ENCODE measurements at places on chromosomes 11 and 22.

DNA sequence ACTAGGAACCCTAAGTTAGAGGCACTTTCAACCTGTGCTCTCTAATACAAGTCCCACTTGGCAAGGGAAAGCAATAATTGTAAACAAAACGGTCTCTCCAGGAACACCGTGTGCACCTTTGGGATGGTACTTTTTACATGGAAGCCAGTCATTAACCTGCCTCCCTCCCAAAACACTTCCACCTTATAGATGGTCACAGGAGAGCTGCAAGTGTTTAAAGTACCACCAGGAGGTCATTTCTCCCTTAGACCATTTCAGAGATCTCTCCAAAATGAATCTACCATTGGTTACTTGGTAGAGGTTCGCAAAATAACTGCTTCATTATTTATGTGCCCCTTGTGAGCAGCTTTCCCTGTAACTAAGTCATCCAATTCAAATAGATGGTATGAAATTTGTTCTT is 375.3 kb downstream of the DYNC2H1 start:
- DNase-seq = no peak

DNA sequence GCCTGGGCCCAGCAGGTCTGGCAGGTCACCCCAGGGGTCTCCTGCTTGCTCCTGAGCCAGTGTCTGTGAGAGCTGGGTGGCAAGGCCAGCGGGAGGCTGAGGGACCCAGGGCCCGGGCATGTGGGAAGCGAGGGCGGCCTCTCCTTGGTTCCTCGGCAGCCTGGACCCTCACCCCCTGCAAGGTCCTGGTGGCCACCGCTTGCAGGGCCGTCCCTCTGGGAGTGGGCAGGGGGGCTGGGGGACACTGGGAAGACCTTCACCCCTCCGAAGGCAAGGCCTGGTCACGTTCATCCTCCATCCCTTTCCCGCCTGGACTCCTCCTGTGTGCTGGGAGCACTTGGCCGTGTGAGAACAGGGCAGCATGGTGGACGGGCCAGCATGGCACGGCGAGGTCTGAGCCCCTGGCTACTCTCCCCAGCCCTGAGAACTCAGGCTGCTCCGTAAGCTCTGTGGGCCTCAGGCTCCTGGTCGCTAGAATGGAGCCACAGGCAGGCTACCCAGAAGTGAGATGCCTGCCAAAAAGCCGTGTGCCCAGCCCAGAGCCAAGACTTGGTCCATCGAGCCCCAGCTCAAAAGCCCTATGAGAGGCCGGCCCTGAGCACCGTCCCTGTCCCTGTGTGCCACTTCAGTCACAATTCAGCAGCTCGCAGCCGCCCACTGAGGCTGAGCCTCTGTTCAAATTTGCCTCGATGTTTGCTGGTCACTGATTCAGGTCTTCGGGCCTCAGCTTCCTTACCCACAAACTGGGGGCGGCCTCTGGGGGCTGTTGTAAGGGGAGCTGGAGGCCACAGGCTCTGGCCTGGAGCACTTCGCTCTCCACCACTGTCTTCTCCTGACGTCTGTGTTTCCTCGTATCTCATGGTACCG is 45.0 kb downstream of the IGLL1 start:
- no peak for DNase-seq

DNA sequence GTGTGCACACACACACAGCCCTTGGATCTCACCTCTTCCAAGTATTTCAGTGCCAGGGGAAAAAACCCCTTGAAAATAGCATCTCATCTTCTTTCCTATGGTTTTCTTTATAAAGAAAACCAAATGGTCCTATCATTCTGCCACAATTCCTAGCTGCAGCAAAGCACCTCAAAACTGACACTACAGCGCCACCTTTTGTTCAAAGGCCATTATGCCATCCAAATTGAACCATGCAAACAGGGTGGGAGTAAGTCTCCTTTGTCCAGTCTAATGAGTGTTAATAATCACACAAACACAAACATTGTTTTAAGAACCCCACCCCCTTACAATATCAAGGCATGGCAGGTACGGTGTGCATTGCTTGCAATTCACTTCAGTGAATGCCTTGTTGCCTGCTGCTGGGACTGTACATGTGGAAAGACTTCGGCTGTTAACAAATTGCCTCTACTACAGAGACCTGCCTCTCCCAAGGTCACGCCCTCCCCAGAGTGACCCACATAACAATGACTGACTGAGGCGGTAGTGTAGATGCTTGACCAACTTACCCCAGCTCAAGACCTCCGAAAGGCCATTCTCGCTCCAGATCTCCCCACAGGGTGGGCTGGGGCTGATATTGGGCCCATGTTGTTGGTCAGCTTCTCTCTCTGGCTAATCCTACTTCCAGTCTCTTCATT is 31.7 kb downstream of the FAM181B start:
- peak; percentile 45 for DNase-seq

- no peak for DNase-seq
Measured at GRCh38 chr11:72377596-72377995, 56.7 kb downstream of the CLPB start.

DNA sequence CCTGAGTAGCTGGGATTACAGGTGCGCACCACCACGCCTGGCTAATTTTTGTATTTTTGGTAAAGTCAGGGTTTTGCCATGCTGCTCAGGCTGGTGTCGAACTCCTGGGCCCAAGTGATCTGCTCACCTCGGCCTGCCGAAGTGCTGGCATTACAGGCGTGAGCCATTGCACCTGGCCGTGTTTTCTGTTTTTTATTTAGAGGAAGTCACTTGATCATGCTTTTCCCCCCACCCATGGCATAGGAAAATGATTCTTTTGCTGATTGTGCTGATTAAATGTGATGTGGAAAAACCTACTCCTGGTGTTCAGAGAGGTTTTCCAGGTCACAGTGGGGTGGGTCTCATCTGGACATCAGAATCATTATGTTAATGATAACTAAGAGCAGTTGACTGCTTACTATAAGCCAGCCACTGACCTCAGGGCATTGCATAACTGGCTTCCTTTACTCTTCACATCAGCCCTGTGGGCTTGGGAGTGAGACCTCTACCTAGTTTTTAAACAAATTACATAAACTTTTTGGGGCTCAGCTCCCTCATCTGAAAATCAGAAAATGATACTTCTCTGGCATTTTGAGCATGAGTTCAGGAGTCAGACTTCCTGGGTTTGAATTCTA is 71.0 kb downstream of the PTPRJ start:
- DNase-seq = peak; percentile 50

DNA sequence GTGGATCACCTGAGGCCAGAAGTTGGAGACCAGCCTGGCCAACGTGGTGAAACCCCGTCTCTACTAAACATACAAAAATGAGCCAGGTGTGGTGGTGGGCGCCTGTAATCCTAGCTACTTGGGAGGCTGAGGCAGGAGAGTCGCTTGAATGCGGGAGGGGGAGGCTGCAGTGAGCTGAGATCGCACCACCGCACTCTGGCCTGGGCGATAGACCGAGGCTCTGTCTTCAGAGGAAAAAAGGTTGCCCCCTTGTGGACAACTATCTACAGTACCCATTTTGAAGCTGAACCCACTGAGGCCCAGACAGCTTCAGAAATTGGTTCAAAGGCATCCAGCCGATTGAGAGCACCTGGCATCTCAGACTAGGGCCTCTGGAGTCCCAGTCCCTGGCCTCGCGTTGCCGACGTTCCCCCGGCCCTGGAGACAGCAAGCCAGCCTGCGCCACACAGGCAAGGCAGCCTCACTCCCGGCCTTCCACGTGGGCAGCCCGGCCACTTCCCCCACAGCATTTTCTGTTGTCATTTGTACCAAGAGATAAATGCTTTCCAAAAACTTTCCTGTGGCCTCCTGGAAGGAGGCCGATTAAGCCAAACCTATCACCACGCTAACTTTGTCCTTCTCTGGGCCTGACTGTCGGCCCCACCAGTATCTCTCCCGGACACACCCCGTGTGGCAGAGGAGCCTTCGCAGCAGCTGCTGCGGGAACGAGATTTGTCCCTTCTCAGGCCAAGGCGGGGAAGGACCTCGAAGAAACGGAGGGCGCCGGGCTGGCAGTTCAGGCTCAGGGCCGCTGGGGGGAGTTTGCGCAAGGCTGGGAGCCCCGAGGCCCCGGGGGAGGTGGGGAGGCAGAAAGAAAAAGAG is 82.8 kb downstream of the FLI1 start:
- peak; percentile 66 for DNase-seq

DNA sequence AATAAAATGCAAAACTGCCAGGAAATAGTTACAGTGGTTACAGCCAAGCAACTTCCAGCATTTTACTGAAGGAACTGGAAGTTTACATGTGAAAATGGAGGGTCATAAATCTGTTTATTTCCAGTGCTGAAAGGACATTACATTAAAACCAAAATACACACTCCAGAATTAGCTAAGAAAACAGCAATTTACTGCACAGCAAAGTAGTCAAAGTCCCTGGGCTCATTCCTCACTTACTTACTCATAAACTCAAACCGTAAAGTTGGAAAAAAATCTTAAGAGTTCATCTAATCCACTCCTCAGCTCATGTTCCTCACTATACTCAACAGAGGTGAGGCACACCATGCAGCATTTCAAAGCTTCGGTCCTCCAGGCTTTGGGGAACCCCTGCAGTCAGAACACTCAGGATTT is 17.4 kb downstream of the CTSC start:
- peak; percentile 84 for DNase-seq

GRCh38 chr11:2411446-2412305 is 11.1 kb downstream of the TSSC4 start:
- no peak for DNase-seq

GRCh38 chr11:11078344-11079086 is 220.7 kb upstream of the ZBED5 start:
- DNase-seq = peak; percentile 23

DNA sequence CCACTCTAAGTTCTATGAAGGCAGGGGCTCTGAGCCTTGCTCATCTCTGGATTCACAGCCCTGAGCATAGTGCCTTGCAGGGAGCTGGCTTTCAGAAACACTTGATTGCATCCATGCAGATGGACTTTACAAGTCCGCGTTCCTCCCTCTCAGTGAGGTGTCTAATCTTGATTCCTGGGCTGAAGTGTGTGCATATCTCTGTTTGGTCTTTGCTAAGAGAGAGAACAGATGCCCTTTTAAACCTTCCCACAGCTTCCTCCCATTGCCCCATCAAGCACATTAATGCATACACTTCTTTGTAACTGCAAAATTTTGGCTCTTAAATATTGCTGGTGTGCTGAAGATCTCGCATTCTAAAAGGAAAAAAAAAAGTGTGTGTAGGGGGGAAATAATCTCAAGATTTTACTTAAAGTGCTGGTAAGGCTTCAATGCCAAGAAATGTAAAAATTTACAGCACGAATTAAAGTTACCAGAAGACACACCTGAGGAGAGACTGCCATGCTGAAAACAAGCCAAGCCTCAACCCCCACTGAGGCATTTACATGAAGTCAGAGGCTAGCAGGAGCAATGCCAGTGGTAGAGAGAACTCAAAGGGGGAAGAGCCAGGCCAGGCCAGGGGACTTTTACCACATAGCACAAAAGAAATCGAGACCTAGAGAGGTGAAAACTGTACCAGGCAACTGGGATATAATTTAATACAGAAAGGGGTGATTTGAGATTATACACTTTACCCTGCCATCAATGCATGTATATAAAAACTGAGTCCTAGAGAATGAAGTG is 492.1 kb downstream of the SOX6 start:
- no peak for DNase-seq

GRCh38 chr11:26849036-26849435 is 127.2 kb upstream of the SLC5A12 start:
- no peak for DNase-seq

DNA sequence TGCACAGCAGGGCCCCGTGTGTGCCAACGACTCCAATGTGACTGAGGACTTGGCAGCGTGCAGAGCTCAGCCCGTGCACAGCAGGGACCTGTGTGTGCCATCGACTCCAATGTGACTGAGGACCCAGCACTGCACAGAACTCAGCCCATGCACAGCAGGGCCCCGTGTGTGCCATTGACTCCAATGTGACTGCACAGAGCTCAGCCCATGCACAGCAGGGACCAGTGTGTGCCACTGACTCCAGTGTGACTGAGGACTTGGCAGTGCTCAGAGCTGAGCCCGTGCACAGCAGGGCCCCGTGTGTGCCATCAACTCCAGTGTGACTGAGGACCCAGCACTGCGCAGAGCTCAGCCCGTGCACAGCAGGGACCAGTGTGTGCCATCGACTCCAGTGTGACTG is 347.8 kb upstream of the B3GAT1 start:
- no peak for DNase-seq

DNA sequence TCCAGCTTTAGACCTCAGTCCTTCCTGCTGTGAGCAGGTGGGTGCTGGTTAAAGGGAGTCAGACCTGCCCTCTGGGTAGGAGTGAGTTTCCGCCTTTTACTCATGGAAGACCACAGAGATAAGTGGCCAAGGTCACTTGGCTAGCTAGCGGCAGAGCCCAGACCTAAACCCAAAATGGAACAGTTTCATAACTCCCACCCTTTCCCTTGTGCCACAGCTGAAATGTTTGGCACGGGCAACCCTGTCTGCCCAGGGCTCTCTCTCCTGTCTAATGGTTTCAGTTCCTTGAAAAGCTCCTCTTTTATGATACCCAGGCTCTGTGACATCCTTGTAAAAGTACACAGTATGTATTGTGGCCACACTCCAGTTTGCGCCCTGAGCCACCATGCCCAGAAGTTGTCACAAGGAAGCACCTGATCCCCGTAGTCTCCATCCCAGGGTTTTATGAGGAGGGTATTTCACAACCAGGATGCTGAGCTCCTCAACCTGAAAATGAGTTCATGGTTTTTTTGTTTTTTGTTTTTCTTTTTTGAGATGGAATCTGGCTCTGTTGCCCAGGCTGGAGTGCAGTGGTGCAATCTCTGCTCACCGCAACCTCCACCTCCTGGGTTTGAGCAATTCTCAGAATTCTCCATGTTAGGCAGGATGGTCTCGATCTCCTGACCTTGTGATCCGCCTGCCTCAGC is 5.1 kb downstream of the MB start:
- no peak for DNase-seq

DNA sequence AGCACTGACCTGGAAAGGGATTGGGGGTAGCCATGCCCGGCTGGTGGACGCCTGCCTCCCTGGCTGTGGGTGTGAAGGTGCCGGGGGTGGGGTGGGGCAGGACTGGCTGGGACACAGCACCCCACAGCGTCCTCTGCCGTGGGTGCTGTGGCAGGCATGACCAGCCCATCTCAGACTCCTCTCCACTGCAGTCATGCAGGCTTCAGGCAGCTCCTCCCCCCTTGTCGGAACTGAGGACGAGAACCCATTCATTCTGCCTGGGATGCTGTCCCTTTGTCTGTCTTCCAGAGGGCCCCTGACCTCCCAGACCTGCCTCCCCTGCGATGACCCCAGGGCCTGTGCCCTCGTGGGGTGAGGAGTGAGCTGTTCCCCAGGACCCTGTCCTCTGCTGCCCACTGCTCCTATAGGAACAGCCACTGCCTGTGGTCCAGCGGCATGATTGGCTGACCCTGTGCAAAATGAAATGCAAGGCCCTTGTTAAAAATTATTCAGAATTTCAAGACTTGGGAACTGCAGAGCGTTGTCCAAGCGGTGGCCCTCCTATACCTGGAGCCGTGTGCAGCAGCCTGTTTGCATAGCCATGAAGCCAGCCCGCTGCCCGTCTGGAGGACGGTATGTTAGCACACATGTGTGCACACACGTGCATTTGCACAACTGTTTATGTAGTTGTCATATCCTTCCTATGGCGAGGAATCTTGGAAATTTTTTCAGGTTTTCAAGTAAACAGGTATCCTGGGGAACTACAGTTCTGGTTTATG is 1122.3 kb downstream of the BRD1 start:
- no peak for DNase-seq

GRCh38 chr11:122137078-122137793 is 21.2 kb upstream of the BLID start:
- peak; percentile 96 for DNase-seq

GRCh38 chr11:116061322-116061721 is 557.1 kb upstream of the CADM1 start:
- no peak for DNase-seq

GRCh38 chr11:19828382-19829108 is 115.9 kb downstream of the NAV2 start:
- no peak for DNase-seq

Measured in iris pigment epithelial cell (primary cell).